ENCODE measurements at places on chromosomes 13 and 19. TPM values are rescaled to one million over a fixed set of nuclear protein-coding genes. Genes with fewer than 3 reads are reported as not detected.

DNA sequence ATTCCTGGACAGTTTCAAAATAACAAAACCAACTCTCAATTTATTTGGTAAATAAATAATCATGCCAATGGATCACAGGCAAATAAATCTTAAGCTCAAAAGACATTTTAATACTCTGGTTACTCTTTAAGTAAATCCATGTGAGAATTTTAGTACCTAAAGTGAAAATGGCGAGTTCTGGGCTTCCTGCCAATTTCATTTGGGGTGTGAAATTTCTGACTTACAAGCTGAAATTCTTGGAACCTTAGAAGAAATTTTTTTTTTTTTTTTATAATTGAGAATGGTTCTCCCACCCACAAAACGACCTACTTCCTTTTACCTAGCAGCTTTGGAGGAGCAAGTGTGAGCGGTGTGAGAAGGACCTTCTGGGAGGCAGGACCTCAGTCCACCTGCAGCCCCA, 354.5 kb upstream of the NBEA start:
- no peak for DNase-seq

DNA sequence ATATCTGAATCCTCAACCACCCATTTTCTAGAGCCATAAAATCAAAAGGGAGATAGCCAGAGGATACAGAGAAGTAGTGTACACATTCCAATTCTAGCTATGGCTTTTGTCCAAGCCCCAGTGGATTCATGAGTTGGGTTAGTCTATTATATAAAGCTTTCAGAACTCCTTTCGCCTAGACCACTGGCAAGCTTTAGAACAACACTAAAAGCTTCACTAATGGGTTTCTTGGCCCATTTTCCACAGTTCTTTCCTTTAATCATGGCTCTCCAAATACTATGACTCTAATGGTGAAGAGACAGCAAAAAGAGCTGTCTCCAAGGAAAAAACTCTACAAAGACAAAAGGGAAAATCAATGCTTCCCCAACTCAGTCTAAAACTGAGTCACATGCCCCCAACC, 48.2 kb upstream of the SLITRK5 start:
- no peak for DNase-seq

ATXN8OS gene
- total RNA-seq: not detected

- DNase-seq: no peak
These were observed 629 bp downstream of the LRFN3 start for GRCh38 chr19:35936738-35937268.

GRCh38 chr13:46345866-46346265, 41.2 kb downstream of the RUBCNL start:
- no peak for DNase-seq

- peak; percentile 75 for DNase-seq
These were observed 50.5 kb downstream of the COLGALT1 start for GRCh38 chr19:17605761-17606589.

GRCh38 chr19:47587295-47587694, 14.3 kb upstream of the ZNF541 start:
- no peak for DNase-seq

FAAP24 gene
- total RNA-seq: 0.70 TPM

DNA sequence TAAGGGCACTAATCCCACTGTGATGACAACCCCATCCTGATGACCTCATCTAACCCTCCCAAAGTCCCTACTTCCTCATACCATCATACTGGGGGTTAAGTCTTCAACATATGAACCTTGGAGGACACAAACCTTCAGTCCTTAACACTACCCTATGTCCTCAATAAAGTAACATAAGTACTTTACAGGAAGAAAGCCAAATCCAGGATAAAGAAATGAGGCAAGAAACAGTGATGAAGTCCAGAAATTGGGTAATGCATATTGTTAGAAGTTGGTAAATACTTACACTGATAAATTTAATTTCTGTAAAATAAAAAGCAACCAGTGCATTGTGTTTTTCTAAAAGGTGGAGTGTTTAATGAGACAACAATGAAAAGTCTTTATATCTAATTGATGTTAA, 284.8 kb upstream of the SOX21 start:
- DNase-seq: no peak

- DNase-seq: no peak
These were observed 161.6 kb upstream of the OBI1 start for GRCh38 chr13:78820541-78820940.

- DNase-seq: no peak
These were observed 104.8 kb upstream of the MIR17HG start for GRCh38 chr13:91242652-91243051.

PTGIR gene
- 16.7 TPM for total RNA-seq

GRCh38 chr19:33671211-33671610, 49.5 kb downstream of the CHST8 start:
- no peak for DNase-seq

All from heart left ventricle (tissue), 16 donors.